ENCODE measurements at places on chromosomes 7 and 10. TPM values are rescaled to one million over a fixed set of nuclear protein-coding genes. Genes with fewer than 3 reads are reported as not detected.

The ANKRD2 gene
- not detected for total RNA-seq

DNA sequence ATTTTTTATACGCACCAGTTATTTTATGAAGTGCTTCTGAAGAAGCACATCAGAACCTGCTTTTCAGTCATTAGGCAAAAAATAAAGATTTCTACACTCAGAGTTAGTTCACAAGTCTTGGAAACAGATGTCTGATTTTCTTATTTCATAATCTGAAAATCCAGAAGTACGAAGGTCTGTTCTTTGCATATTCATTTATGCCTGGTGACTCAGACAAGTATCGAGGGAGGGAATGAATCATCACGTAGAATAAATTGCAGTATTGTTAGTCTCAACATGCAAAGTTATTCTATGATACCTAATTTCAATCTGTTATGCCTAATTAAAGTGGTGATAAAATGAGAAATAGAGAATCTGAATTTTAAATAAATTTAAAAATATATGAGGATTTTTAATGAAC lies 113.6 kb upstream of the SEM1 start:
- no peak for DNase-seq

- no peak for DNase-seq
Observed at GRCh38 chr10:131899695-131900349, 986 bp upstream of the PPP2R2D start.

DNA sequence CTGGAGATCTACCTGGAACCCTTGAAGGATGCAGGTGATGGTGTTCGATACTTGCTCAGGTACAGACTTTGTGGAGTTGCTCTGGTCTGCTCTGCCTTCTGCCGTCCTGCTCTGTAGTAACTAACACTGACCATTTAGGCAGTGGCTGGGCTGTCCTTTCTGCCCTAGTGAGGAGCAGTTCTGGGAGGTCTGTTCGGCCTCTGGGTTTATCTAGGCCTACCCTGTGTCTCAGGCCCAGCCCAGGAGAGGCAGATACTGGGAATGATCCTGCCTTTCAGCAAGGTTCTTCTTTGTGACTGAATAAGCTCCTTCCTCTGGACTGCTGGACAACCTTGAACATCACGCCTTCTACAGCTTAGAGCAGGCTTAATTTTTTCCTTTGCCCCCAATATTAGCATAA lies 1.7 kb downstream of the ZFYVE27 start:
- no peak for DNase-seq

DNA sequence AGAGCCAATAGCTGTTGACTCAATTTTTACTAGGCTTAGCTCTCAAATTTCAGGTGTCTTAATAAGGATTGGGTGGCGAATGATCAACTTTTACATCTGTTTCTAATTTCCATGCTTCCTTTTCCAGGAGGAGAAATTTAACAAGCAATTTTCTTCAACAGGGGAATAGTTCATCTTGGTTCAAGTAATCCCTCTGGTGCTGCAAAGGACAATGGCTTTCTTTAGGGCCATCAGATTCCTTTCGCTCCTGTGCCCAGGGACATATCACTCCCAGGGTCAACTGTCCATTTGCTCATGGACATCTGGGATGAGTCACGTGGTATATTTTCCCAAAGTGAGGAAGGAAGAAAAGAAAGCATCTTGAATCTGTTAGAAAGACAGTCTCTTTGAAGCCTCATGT lies 313.3 kb downstream of the FRMD4A start:
- DNase-seq, result no peak

DNA sequence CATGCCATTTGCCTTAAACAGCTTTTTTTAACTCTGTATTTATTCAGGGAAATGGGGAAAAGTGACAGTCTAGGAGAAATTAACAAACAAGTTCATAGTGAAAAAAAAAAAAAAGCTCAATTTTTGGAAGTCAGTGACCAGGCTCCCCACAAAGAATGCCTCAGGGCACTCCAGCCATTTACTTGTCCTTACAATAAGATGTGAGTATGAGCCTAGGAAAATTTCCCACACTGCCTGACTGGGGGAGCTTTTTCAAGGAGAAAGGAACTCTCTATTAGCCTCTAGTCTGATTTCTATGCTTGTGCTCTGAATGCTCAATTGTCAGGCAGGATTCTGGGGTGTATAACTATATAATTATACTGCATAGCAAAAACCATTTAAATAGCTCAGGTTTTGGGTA lies 74.9 kb upstream of the NRBF2 start:
- DNase-seq, result no peak

DNA sequence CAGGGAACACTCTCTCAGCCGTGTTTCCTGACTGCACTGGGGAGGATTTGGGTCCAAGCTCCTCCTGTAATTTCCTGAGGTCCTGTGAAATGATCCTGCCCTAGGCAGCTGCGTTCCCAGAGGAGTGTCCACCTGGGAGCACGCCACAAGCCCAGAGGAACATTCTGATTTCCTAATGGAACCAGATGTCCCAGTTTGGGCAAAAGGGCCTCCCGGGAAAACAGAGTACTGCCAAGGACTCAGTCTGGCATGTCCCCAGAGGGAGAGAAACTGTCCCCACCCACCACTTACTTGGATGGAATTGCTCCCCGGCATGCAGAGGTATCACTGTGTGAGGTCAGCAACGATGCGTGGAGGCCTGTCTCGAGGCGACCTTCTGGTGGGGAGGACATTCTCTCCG lies 34.5 kb downstream of the ASB13 start:
- DNase-seq, result no peak

- no peak for DNase-seq
Observed at GRCh38 chr7:98877692-98878364, 504 bp upstream of the TRRAP start.

DNA sequence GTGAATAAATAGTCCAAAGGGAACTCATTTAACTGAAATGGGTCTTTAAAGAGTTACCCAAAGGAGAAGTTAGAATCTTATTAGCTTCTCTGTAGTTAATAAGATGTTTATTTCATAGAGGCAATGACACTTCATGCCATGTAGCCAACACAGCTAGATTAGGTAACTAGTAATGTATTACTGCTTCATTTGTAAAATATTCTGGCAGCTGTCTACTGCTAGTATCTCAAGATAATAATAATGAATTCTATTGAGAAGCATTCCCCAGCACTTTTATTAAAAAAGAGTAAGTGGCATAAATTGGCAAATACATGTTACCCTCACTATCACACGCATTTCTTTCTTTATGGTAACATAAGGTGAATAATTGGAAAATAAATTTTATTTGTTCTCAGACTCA lies 10.1 kb downstream of the PAPSS2 start:
- no peak for DNase-seq

The TTYH3 gene
- total RNA-seq, result 15.9 TPM

The CHAT gene
- total RNA-seq, result not detected

DNA sequence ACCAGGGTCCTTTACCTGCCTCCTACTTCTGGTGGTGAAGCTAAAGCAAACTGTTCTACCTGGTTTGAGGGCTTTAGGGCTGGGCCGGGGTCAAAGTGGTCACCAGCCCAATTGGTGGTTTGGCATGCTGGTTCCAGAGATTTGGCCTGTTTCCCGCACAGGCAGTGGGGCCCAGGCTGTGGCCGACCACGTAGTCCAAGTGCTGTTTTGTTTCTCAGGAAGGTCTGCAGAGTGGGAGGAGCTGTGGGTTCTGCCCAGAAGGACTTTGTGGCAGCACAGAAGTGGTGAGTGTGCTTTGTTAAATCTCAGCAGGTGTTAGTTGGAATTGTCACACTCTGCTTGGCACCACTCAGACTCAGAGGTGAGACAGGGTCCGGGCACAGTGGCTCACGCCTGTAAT lies 85.8 kb downstream of the MKX start:
- DNase-seq, result no peak

DNA sequence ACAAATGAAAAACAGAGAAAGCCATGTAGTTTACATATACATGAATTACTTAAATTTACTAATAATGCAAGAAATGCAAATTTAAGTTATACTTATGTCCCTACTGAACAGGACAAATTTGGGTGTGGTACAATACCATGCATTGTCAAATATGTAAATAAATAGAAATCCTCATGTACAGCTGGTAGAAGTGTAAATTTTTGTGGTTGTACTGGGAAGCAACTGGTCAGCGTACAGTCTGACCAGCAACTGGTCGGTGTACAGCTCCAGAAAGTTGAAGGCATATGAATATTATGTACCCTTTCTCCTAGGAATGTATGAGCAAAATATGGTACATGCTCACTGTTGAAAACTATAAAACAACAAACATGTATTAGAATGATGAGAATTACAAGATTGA lies 93.9 kb upstream of the TMEM106B start:
- no peak for DNase-seq

GRCh38 chr7:4724648-4725013 lies 42.5 kb downstream of the FOXK1 start:
- no peak for DNase-seq

The MOGAT3 gene
- not detected for total RNA-seq

The HIBADH gene
- total RNA-seq, result 9.6 TPM

- no peak for DNase-seq
Observed at GRCh38 chr10:124010024-124010423, 83.4 kb downstream of the CHST15 start.

The SFTPD gene
- total RNA-seq, result not detected

DNA sequence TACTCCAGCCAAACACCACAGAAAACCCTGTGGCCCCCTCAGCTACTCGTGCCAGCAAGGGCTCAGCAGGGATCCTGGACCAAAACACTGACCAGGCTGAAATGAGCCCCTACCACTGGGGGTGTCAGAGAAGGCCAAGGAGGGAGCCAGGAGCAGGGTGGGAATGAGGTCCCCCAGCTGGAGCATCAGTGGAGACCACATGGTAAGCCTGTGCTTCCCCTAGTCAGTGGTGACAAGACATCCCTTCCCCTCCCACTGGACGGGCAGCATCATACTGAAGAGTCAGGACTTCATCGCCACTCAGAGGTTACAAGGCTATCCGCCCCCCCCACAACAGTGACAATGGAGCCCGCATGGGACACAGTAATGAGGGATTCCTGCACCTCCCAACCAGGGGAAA lies 99.6 kb downstream of the LHPP start:
- DNase-seq, result no peak

DNA sequence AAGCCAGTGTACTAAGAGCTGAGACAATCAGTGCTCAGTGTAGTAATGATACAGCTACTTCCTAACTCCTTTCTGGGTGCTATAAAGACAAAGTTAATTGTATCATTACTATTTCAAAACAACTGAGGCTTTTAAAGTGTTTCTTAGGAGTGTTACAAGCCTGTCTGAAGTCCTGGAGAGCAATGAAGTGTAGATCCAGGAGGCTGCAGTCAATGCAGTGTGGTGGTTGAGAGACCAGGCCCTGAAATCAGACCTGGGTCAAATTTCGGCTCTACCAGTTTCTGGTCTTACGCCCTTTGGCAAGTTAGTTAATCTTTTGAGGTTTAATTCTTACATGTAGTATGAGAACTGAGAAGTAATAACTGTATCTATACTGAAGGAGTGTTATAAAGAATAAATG lies 387.0 kb downstream of the SDK1 start:
- no peak for DNase-seq

DNA sequence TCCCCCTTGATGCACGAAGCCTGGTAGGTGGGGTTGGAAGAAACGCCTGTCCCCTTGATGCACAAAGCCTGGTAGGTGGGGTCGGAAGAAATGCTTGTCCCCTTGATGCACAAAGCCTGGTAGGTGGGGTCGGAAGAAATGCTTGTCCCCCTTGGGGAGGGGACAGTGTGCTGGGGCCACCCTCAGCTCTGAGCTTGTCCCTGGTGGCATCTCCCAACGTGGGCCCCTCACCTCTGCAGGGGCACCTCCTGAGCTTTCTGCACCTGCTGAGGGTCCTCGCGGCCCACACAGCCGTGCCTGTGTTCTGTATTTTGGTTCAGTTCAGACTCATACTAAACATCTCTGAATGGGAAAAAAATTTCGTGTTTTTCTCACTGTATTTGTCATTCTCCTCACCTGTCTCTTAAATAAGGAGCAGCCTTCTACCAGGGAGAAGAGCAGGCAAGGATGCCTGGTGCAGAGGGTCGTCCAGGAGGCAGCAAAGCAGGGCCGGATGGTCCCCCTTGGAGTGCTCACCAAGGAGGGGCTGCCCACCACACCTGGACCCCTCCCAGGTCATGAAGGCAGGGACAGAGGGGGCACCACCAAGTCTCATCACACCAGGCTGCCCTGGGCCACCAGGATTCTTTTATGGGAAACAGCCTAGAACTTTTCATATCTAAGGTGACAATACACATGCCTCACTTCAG lies 24.7 kb downstream of the VIPR2 start:
- no peak for DNase-seq

The CPA1 gene
- not detected for total RNA-seq

The PAX4 gene
- total RNA-seq, result not detected

DNA sequence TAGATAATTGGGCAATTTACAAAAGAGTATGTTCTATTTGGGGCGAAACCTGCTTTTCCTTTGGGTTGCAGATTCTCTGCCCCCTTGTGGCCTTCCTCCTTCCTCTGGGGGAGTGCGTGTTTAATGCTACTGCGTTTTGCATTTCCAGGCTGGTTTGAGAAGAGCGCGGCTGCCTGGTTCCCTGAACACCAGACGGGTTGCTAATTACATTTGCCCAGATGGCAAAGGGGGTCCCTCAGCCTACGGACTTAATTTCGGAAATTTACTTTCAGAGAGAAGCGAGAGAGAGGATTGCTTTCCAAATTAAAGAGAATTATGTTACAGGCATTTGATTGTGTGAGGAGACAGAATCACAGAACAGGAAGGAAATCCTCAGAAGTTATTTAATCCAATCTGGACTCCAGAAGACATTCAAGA lies 91.9 kb upstream of the JAZF1 start:
- DNase-seq, result no peak
